AG04450 (cell line): ENCODE measurements at places on chromosomes 5 and 9.

DNA sequence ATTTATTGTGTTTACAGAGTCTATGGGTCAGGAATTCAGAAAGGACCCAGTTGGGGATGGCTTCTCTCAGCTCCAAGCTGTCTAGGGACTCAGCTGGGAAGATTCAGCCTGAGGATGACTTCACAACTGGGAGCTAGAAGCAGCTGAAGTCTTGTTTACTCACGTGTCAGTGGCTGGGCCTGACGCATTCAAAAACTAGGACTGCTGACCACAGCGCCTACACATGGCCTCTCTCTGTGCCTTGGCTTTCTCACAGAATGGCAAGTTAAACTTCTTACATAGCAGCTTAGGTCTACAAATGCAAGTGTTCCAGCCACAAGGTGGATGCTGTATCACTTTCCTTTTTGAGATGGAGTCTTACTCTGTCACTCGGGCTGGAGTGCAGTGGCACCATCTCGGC is 16.3 kb upstream of the PPP2CA start:
- DNase-seq = peak; percentile 94

DNA sequence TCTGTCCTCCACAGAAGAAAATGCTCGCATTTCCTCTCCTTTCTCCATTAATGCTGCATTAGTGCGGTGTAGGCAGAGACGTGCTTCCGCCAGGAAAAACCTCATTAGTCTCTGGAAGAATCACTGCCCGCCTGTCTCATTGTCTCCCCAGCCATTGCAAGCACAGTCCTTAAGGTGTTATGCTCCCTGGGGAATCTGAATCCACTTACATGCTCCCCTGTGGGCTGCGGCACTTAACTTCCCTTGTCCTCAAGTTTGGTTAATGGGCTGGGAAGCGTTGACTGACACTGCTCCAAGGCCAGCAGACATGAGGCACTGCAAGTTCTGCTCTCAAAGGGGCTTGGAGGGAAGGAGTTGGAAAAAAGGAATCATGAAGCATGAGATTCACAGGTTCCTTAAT is 41.6 kb downstream of the TARS1 start:
- DNase-seq = no peak

- no peak for DNase-seq
These were observed 54.8 kb downstream of the PWWP2A start for GRCh38 chr5:160064417-160064810.

DNA sequence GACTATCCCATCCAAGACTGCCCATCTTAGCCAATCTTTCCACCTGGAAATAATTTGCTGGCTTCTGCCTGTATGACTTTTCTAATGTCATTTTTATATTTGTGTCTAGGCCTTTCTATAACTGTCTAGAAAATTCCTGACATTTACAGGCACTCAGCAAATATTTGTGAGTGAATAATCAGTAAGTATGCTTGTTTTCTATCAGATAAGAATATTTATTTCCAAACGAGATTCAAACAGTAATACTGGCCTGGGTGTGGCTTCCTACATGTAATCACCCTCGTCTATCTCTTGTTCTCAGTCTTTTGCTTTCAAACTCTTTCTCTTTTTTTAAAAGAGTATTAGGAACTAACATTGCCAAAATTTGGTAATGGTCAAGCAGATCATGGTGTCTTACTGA is 466.2 kb downstream of the RAB3C start:
- DNase-seq = no peak

DNA sequence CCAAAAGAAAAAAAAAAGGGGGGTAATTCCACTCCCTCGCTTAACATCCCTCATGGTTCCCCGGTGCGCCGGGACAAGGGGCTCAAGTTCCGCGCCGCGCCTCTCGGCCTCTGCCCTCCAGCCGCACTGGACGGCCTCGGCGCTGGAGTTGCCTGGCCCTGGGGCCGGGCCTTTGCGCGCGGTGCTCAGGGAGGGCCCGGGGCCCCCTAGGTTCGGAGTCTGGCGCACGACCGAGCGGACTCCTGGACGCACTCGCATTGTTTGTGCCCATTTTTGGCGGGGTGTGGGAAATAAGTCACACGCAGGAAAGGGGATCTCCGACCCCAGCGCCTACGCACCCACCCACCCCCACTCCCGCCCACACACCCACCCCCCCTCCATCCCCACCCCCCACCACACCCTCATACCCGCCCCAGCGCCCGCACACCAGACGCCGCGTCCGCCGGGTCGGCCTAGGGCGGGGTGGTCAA is 381 bp downstream of the MED22 start:
- DNase-seq = no peak

- DNase-seq = no peak
These were observed 68.9 kb upstream of the PITX1 start for GRCh38 chr5:135102716-135103574.

DNA sequence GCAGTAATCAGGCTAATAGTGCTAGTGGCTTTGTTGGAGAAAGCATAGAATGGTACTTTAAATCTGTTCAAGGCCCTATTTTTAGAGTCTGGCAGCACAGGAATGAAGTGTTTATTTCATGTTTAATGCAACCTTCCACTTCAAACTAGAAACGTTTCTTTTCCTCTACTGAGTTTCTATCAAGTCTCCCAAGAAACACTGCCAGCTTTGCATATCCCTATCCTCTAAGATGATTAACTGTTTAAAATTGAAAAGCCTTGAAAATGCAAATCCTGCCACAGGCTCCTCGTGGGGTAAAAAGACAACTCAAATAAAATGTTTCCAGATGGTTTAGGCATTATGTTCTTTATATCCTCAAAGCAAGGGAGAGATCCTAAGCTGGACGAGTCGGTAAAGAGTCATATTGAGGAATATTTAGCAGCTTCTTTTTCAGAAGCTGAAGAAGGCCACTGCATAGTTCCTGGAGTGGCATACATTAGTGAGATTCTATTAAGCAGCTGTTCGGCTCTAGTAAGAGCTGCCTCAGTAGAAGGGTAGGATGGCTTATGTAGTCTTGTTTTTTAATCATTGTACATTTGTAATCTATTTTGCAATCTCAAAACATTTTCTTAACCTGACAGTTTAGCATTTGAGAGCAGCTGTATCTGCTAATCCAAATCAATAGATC is 251.2 kb downstream of the CHSY3 start:
- no peak for DNase-seq

GRCh38 chr9:16213781-16214515 is 656.5 kb downstream of the BNC2 start:
- DNase-seq = peak; percentile 95

GRCh38 chr9:2758162-2758897 is 41.0 kb downstream of the KCNV2 start:
- no peak for DNase-seq

GRCh38 chr5:96876292-96876850 is at the start of gene ERAP2:
Gene ERAP2 (plus strand): TSS chr5:96876500. CDS start chr5:96879686, 3,186 bp downstream.
- DNase-seq = no peak

DNA sequence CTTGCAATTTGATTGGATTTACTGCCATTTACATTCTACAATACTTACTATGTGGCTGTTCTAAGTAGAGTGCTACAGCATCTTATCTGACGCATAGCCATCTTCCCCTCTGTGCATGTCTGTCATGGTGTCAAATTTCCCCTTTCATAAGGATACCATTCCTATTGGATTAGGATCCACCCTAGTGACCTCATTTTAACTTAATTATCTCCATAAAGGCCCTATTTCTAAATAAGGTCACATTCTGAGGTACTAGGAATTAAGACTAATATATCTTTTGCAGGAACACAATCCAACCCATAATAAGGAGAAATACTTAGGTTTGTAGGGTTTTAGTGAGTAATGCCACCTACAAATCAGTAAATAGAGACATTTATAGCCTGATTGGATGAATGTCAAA is 268.0 kb downstream of the ADAMTSL1 start:
- no peak for DNase-seq

GRCh38 chr5:96703995-96704394 is 41.8 kb downstream of the CAST start:
- DNase-seq = no peak

GRCh38 chr5:137666901-137667300 is 69.0 kb downstream of the KLHL3 start:
- DNase-seq = no peak

DNA sequence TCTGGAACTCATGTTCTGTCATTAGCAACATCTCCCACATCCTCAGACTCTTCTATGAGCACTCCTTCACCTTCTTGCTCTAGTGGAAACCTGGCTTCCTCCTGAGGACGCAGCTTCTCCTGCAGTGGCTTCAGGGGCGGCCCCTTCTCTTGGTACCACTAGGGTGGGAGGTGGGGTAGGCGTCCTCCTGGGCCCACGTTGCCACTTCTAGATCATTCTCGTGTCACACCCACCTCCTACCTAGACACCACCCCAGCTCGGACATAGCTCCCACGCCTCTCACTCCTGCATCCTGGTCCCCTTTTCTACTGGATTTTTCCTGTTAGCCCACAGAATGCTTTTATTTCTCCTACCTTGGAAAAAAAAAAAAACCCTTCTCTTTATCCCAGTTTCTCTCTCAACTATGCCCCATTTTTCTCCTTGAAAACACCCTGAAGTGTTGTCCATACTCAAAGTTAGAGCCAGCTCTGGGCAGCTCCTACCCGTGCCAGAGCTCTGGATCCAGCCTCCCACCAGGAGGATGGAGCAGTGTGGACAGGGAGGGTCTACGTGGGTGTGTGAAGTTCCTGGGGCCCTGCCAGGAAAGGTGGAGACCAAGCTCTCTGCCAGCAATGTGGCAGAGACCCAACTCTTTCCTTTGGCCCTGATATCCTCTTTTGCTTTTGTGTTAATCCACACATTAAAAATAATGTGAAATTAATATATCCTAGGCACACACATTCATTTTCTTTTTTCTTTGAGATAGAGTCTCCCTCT is 179.2 kb downstream of the HSPA4 start:
- DNase-seq = no peak

- peak; percentile 88 for DNase-seq
These were observed 15.7 kb upstream of the TNC start for GRCh38 chr9:115133649-115134048.

GRCh38 chr5:97115932-97116331 is 26.5 kb downstream of the LIX1 start:
- DNase-seq = no peak
